Cardiac muscle cell (in vitro differentiated cells and primary cell): ENCODE measurements at places on chromosomes 7 and 10.

- peak; percentile 81 for DNase-seq
Measured at GRCh38 chr7:43658718-43659548, 70.4 kb downstream of the COA1 start.

DNA sequence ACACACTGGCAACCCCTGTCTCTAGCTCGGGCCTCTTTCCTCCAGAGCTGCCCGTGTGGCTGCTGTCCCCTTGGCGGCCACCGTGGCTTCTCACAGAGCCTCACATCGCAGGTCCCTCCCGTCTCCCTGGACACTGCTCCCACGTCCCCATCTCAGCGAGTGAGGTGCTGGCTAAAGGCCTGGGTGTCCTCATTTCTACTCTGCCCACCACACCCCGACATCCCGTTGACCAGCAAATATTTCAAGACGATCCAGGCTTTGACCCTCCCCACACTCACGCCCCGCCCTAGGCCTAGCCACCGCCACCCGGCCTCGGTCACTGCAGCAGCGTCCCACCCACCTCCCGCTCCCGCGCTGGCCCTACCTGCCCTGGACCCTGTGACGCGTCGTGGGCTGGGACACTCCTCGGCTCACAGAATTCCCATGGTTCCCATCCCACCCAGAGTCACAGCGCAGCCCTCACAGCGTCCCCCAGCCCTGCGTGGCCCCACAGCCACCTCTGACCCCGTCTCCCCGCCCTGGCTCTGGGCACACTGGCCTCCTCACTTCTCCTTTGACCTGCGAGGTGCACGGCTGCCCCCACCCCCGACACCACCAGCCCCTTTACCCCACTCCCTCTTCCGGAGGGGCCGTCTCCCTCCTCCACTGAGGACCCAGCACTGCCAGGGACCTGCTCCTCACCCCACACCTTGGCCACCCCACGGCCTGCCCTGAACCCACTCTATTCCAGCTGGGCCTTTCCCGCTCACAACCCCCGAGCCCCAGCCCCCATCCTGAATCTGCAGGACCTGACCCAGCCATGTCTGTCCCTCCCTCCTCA, 6.9 kb downstream of the ADAP1 start:
- DNase-seq = no peak

DNA sequence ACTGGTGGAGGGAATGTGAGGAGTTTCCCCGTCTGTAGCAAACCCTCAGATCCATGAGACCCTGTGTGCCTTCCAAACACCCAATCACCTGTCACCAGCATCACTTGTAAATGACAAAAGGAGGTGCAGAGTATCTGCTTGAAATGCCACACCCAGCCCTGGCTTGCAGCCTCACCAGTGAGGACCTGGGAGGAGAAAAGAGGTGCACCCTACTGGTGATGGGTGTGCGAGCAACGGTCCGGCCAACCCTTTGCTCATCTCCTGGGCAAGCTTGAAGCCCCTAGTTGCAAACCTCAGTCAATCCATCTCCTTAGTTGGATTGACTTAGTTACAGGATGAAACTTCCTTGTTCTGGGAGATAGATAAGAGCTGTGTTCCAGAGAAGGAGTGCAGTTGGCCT, 62.4 kb upstream of the WAPL start:
- DNase-seq = no peak

DNA sequence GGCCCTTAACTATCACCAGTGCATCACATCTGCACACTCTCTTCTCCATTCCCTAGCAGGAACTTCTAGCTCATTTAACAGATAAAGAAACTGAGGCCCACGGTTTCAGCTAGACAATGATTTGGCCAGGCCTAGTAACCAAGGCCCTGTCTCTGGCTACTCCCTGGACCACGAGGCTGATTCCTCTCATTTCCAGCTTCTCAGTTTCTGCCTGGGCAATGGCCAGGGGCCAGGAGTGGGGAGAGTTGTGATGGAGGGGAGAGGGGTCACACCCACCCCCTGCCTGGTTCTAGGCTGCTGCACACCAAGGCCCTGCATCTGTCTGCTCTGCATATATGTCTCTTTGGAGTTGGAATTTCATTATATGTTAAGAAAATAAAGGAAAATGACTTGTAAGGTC, 13.5 kb downstream of the AQP1 start:
- DNase-seq = no peak

DNA sequence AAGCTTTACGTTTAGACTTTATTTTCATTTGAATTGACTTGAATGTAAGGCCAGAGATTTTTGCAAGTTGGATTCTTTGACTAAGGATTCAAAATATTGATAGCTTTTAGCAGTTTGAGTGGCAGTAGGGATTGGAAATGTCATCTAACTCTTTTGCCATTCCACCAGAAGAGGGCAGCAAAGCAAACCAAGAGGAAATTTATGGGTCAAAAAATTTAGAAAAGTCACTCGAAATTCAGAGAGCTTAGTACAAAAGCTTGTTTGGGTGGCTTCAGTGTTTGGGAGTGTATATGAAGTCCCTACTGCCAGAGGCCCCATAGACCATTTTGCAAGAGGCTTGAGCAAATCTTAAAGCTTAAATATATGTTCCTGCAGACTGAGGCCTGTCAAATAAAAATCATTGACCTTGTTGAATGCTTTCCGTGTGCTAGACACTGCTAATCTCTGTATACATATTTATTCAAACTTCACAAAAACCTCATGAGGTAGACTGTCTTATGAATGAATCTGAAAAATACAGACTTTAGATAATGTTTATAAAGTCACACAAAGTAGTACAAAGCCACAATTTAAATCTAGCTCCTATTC, 44.6 kb upstream of the RSBN1L start:
- peak; percentile 50 for DNase-seq

GRCh38 chr10:88537322-88537721, 45.8 kb downstream of the RNLS start:
- no peak for DNase-seq

DNA sequence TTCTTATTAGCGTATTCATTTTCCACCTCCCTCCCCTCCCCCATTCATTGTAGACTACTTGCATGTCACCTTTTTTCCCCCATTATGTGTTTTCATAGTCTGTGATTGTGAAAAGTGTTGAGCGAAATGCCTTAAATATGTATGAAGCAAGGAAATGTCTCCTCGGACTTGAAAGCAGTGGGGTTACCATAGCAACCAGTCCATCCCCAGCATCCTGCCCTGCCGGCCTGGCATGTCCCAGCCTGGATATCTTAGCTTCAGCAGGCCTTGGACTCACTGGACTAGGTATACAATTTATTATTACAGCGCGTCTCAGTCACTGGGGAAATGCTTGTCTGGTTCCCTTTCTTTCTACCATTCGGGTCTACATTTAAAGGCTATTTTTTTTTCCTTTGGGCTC, 283.6 kb downstream of the BICC1 start:
- no peak for DNase-seq

- no peak for DNase-seq
Measured at GRCh38 chr10:12594448-12594944, 245.1 kb downstream of the CAMK1D start.

DNA sequence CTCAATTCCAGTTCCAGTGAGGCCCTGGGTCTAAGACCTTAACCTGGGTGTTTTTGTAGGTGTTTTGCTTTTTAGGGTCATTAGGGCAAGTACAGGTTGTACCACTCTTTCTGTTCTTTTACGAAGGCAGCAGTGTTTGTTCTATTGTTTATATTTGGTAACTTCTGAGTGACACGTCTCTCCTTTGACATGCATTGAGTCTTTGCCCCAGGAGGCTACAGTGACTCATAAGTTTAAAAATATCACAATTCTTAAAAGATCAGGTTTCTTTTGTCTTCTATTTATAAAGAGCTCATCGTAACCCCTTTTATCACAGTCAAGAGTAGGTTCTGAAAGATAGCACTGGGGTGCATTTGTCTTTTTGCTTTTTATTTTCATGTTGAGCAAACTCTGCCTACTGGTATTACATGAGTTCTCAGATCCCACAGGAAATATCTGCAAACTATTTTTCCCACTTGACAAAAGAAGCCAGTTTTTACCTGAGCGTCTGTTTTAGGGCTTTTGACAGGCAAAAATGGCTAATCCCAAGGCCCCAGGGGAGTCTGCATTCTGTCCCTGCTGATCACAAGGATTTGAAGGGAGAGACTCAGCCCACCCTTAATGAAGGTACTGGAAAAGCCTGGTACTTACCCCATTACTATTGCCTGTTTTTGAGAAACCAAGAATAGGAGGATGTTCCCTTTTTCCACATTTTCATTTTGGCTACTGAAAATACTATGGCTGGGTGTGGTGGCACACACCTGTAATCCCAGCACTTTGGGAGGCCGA, 7.9 kb downstream of the NUDT13 start:
- peak; percentile 15 for DNase-seq

- no peak for DNase-seq
Measured at GRCh38 chr10:21926358-21926925, 77.1 kb downstream of the DNAJC1 start.

- no peak for DNase-seq
Measured at GRCh38 chr10:110609605-110610004, 34.5 kb upstream of the RBM20 start.

- DNase-seq = peak; percentile 79
Measured at GRCh38 chr10:49398000-49398861, 2.3 kb upstream of the DRGX start.

DNA sequence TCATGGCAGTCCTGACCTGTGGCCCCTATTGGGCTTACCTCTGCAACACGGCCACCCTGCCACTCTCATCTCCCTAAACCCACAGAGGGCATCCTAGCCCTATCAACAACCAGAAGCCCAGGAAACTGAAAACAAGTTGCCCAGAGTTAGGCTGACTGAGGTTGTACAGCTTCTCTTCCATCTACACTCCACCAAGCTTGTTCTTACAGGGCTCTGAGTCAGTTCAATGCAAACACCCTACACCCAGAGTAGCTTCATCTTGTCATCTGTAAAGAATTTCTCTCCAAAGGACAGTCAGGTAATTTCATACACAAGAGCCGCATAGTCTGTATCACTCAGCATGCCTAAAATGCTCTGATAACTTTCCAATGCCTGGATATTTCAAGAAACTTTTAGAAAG, 175.4 kb downstream of the ARID5B start:
- DNase-seq = peak; percentile 46

- no peak for DNase-seq
Measured at GRCh38 chr10:101282947-101283346, 53.7 kb upstream of the LBX1 start.

DNA sequence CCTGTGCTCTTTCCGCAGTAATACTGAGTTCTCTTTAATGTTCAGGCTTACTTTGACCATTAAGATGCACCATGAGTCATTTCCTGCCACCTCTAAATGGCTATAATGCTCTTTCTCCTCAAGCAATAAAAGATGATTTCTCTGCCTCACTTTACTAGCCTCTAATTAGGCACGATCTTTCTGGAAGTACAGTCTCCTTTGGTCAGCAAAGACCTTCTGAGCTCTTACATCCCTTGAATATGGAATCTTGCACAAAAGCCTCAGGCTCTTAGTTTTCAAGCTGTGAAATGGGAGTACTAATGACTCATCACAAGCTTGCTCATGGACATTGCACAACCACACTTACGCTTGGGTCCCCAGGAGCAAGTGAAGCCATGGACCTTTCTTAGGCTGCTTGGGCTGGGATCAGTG, 85.9 kb downstream of the FRMD4A start:
- peak; percentile 40 for DNase-seq

GRCh38 chr10:77711683-77712049, 74.1 kb upstream of the KCNMA1 start:
- DNase-seq = no peak

GRCh38 chr7:37052705-37053104, 328.4 kb upstream of the AOAH start:
- peak; percentile 68 for DNase-seq

GRCh38 chr10:15515202-15515601, 144.1 kb upstream of the FAM171A1 start:
- DNase-seq = peak; percentile 30

DNA sequence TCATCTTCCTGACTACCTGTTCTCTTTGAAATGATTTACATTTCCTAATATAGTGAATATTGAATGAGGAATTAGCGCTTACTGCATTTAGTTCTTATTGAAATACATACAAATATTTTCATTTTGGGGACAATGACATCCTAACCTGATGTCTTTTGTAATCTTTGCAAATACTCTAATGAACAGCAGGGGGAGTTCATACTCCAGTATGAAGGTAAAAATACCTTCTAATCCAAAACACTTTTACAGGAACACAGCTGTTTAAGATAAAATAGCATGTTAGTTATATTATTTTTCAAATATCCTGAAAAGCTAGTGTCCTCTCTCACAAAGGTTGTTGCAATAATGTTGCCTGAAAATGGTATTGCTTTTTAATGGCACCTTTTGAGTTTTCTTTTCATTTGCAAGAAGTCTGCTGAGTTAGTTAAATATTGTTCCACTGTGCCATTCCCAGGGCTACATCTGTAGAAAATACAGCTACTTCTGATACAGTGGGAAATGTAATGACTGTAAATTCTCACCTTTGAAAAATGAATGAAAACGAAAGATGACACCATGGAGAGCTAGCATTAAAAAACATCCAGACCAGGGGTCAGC, 400.0 kb downstream of the PHF14 start:
- peak; percentile 33 for DNase-seq

- no peak for DNase-seq
Measured at GRCh38 chr10:3933733-3934132, 148.7 kb upstream of the KLF6 start.

- no peak for DNase-seq
Measured at GRCh38 chr7:108266035-108266434, 135.9 kb upstream of the LAMB4 start.

- DNase-seq = no peak
Measured at GRCh38 chr10:27568196-27569175, 64.4 kb downstream of the RAB18 start.

- peak; percentile 86 for DNase-seq
Measured at GRCh38 chr7:73734619-73735527, 3.7 kb downstream of the ABHD11 start.

- peak; percentile 74 for DNase-seq
Measured at GRCh38 chr10:71708301-71708703, 11.3 kb downstream of the C10orf105 start.

DNA sequence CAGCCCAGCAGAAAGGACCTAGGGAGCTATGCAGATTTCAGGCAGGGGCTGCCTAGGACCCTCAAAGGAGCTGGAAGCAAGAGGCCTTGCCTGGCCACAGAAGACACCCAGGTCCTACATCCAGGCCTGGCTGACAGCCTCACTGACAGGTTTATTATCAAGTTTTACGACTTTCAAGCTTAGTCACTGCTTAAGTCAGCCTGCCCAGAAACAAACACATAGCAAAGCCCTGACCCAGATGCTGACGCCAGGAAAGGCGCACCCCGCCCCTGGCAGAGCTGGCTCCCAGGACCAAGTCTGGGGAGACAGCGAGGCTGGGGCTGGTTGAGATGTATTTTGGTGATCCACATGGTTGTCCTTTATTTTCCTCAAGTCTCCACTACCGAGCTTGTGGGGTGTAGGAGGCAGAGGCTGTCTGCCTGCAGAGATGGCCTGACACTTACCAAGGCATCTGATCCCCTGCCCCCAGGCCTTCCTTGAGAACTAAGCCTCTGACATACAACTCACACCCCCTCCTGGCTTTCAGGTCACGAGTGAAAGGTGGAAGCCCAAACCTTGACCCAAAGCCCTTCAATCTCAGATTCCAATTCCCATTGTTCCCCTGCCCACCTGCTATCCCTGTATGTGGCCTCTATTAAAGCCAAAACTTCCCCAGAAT, 80.7 kb upstream of the EMX2 start:
- DNase-seq = peak; percentile 74

- DNase-seq = no peak
Measured at GRCh38 chr10:110840923-110841428, 30.8 kb upstream of the PDCD4 start.

GRCh38 chr7:123096976-123097375, 101.5 kb upstream of the TAS2R16 start:
- DNase-seq = no peak
